ENCODE measurements at places on chromosomes 3 and 15.

DNA sequence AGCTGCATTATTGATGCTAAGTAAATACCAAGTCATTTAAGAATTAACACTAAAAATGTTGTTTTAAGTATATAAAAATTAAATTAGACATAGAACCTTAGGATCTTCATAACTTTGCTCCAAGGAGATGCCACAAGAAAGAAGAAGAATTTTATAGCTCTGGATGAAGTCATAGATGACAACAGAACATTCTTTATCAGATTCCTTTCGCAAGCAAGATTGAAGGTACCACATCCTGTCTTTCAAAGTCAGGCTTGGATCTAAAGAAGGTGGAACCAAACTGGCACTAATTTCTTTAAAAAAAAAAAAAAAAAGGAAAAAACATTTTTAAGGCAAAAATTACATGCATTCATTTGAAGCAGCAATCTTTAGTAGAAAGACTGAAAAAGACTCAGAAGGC, 62.5 kb downstream of the POLQ start:
- no peak for ATAC-seq

- no peak for ATAC-seq
These were observed 59.5 kb upstream of the HES1 start for GRCh38 chr3:194076475-194076874.

DNA sequence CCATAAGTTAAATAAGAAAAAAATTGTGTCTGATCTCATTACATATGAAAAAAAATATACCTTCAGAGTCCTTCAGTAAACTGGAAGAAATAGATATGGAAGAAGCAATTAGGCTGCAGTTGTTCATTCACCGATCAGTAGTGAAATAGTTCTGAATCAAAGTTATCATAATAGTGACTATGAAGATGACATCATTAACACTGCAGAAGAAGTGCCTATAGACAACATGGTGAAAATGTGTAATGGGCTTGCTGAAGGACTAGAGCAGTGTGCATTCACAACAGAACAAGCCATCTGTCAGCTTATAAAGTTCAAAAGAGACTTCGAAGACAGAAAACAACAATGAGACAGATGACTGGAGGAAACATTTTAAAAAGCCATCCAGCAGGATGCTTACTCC, 144.5 kb downstream of the NAALADL2 start:
- no peak for ATAC-seq

GRCh38 chr3:24773798-24774197, 279.1 kb upstream of the THRB start:
- no peak for ATAC-seq

- ATAC-seq = no peak
These were observed 172.3 kb upstream of the ANKRD28 start for GRCh38 chr3:15969874-15970640.

- no peak for ATAC-seq
These were observed 15.3 kb downstream of the TMEM266 start for GRCh38 chr15:76075046-76075445.

GRCh38 chr15:98889930-98890695, 117.5 kb downstream of the PGPEP1L start:
- ATAC-seq = no peak

DNA sequence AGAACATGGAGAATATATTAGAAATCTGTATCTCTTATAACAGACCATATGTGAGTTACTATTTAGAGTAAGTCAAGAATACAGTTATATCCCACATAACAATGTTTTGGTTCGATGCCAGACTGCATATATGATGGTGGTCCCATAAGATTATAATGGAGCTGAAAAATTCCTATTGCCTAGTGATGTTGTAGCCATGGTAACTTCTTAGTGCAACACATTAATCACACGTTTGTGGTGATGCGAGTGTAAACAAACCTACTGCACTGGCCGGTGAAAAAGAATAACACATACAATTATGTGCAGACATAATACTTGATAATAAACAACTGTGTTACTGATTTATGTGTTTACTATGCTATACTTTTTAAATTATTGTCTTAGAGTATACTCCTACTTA, 69.8 kb upstream of the MNS1 start:
- no peak for ATAC-seq

GRCh38 chr3:47652142-47652541, 73.5 kb upstream of the CSPG5 start:
- no peak for ATAC-seq

DNA sequence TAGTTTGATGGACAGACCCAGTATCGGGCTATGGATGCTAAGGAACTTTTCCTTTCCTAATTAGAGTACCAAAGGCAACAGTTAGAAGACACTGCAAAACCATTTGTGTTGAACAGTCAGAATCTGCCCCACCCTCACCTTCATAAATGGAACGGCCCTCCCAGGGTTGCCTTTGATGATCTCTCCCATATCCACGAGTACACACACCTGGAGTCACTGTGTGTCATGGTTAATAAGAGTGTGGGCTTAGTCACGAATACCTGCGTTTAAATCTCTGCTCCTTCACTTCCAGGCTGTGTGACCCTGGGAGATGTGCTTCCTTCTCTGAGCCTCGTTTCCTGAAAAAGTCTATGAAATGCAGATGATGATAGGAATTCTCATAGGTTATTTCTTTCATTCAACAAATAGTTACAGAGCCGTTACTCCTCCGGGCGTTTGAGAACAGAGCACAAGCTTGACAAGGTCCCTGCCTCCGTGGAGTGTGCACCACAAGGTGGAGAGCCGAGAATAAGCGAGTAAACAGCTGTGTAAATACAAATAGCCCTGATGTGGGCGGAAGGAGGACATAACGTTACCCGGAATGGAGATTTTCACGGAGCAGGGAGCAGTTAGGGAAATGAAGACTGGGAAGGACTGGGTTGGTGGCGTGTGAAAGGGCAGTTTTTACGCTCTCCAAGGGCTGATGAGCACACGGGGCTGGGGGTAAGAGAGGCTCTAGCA, 6.7 kb downstream of the SLC51A start:
- ATAC-seq = no peak

DNA sequence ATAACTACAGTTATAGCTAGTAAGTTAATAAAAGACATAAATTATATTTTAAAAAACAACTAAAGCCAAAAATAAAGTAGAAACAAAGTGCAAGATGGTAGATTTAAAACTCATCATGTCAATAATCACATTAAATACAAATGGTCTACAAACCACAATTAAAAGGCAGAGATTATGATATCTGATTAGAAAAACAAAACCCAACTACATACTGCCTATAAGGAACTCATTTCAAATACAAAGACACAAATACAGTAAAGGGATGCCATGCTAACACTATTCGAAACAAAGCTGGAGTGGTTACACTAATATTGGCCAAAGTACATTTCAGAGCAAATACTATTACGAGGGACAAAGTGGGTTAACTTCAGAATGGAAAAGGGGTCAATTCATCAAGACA, 426.5 kb downstream of the SHQ1 start:
- ATAC-seq = no peak

- no peak for ATAC-seq
These were observed 315.0 kb upstream of the NR2E3 start for GRCh38 chr15:71495398-71495780.
